ENCODE measurements at places on chromosomes 12 and 14.
A peak's percentile ranks its signal among the peaks of the same experiment; 100 is the strongest.

DNA sequence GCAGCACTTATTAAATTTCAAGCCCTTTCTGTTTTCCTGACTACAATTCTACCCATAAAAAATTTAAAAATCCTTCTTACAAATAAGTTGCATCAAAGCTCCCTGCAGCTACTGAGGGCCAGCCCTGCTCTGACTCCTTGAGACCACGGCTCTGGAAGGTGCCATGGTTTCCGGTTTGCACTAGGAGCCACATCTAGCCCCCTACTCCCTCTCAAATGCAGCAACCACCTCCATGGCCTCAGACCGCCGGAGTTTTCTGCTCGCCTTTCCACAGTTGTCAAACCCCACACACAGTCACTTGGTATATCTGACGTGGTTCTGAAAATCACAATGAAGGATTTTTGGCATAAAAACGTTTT lies 30.1 kb downstream of the P2RX4 start:
- H3K27ac ChIP-seq = no peak overlapping the region
- no peaks in the 10 kb centered on the region for H3K27me3 ChIP-seq
- peaks cover 5% of the 10 kb centered on the region for H3K4me1 ChIP-seq
- no peaks in the 10 kb centered on the region for H3K36me3 ChIP-seq
- no peak for DNase-seq

GRCh38 chr12:77767756-77768343 lies 62.8 kb upstream of the NAV3 start:
- H3K36me3 ChIP-seq = no peaks in the 10 kb centered on the region
- H3K4me1 ChIP-seq = no peaks in the 10 kb centered on the region
- H3K4me3 ChIP-seq = no peak overlapping the region
- H3K27me3 ChIP-seq = no peaks in the 10 kb centered on the region
- H3K27ac ChIP-seq = no peak overlapping the region
- no peak for DNase-seq

- H3K4me3 ChIP-seq = no peak overlapping the region
- DNase-seq = no peak
- peaks cover 14% of the 10 kb centered on the region for H3K4me1 ChIP-seq
- H3K36me3 ChIP-seq = no peaks in the 10 kb centered on the region
- no peaks in the 10 kb centered on the region for H3K27me3 ChIP-seq
- H3K27ac ChIP-seq = peak overlapping the region; percentile 78
Measured at GRCh38 chr12:46493150-46493833, 120.7 kb upstream of the SLC38A2 start.

GRCh38 chr14:54106661-54107377 lies 150.2 kb upstream of the BMP4 start:
- no peak for DNase-seq
- no peaks in the 10 kb centered on the region for H3K4me1 ChIP-seq
- no peak overlapping the region for H3K4me3 ChIP-seq
- no peak overlapping the region for H3K27ac ChIP-seq
- H3K36me3 ChIP-seq = no peaks in the 10 kb centered on the region
- no peaks in the 10 kb centered on the region for H3K27me3 ChIP-seq

GRCh38 chr12:51391283-51392123 lies at the start of gene GALNT6:
Gene GALNT6 (minus strand): TSS chr12:51391406. CDS start chr12:51379781, 11,625 bp downstream.
- H3K4me1 ChIP-seq = no peaks in the 10 kb centered on the region
- peak within 1 kb of the TSS; percentile 59 for H3K4me3 ChIP-seq
- H3K27ac ChIP-seq = peak within 1 kb of the TSS; percentile 33
- DNase-seq = peak; percentile 72

GRCh38 chr12:95470300-95470699 lies 3.7 kb upstream of the METAP2 start:
- no peaks in the 10 kb centered on the region for H3K36me3 ChIP-seq
- DNase-seq = no peak
- no peaks in the 10 kb centered on the region for H3K4me1 ChIP-seq
- no peaks in the 10 kb centered on the region for H3K27me3 ChIP-seq
- no peak overlapping the region for H3K27ac ChIP-seq

GRCh38 chr14:66273261-66273832 lies 212.8 kb upstream of the CCDC196 start:
- DNase-seq = no peak
- no peaks in the 10 kb centered on the region for H3K36me3 ChIP-seq

DNA sequence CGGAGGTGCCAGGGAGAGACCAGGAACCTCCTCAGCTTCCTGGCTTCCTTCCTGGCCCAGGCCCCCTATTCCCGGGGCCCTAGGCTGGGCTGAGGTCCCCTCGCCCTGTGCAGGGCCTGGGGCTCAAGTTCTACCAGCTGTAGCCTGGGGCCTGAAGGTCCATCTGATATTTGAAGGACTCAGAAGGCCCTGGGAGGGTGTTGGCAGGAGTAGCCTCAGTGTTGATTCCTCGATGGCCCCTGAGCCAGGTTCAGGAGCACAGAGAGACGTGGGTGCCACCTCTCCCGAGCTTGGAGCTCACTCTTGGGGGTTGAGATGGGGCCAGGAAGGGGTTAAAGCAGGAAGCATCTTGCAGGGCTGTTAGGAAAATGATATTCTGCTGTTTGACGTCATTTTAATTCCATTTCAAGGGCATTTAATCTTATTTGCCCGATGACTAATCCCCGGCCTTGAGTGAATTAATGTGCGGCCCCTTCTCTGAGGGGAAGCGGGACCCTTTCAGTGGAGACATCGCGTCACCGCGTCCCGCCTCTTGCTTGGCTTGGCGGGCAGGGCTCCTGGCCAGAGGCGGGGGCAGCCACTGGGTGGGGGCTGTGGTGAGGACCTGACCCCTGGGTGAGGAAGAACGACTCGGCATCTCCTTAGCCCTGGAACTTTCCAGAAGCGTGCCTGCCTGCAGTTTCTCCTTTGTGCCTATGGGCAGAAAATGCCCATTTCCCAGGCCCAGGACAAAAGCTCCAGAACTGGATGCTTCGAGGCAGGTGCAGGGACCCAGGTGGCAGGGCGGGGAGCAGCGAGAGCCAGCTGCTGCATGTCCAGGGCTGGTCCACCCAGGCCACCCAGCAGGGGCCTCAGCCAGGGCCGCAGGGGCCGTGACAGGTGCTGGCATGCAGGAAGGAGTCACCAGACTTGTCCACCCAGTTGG lies 158.3 kb downstream of the KIF26A start:
- no peaks in the 10 kb centered on the region for H3K36me3 ChIP-seq
- no peaks in the 10 kb centered on the region for H3K27me3 ChIP-seq
- peak; percentile 65 for DNase-seq
- H3K4me3 ChIP-seq = no peak overlapping the region
- H3K4me1 ChIP-seq = no peaks in the 10 kb centered on the region

GRCh38 chr14:69087061-69087461 lies 65.9 kb downstream of the DCAF5 start:
- no peaks in the 10 kb centered on the region for H3K27me3 ChIP-seq
- no peak for DNase-seq
- peaks cover 44% of the 10 kb centered on the region for H3K36me3 ChIP-seq
- no peaks in the 10 kb centered on the region for H3K4me1 ChIP-seq
- no peak overlapping the region for H3K27ac ChIP-seq

DNA sequence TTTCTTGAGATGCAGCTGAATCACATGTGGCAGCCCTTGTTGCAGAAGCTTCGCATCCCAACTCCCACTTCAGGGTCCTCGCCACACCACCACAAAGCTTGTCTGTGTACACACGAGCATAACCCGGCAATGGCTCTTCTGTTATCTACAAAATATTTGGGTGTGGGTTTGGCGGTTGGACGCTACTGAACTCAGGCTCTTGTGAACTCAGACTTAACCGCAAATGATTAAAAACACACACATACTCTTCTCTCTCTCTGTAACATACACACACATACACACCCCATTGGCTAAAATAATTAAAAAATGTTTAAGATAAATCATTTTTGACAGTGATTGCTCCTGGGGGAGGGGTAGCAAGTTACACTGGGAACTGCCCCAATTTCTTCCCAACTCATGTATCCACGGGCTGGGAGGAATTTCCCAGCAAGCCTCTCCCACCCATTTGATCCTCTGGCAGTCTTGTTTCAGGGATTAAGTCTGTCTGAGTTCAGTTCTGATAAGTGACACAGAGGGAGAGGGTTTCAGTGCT lies 63.7 kb upstream of the MANSC4 start:
- no peak overlapping the region for H3K4me3 ChIP-seq
- H3K4me1 ChIP-seq = no peaks in the 10 kb centered on the region
- DNase-seq = no peak
- H3K36me3 ChIP-seq = no peaks in the 10 kb centered on the region
- H3K27ac ChIP-seq = no peak overlapping the region

Data from right lobe of liver (tissue), 6 donors.